Pons (tissue), 1 donor: ENCODE measurements at places on chromosomes 4 and X.

GRCh38 chr4:19429684-19430083 is 822.0 kb upstream of the SLIT2 start:
- DNase-seq, result no peak

- DNase-seq, result no peak
These were observed 21.6 kb downstream of the PIGG start for GRCh38 chr4:520683-521023.

GRCh38 chr4:142846729-142847596 is 862 bp upstream of the INPP4B start:
- DNase-seq, result no peak

GRCh38 chr4:123974386-123975149 is 578.0 kb downstream of the SPRY1 start:
- no peak for DNase-seq

DNA sequence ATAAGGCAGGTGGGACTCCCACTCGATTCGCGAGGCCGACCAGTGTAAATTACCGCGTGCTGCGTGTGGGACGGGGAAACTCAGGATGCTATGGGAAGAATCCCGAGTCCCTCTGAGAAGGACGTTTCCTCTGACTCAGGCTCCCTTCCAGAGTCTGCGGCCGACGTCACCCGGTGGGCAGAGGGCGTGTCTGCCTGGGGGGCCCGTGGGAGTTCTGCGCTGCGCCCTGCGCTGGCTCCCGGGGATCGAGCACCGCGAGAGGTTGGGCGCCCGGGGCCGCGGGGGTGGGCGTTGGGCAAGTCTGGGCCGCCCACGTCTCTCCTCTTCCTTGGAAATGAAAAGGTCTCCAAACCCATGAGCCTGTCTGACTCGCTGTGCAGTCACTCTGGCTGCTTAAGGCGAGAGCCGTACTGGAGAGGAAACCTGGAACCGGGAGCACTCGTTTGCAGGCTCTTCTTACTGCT is 568 bp downstream of the NIPAL1 start:
- DNase-seq, result no peak

DNA sequence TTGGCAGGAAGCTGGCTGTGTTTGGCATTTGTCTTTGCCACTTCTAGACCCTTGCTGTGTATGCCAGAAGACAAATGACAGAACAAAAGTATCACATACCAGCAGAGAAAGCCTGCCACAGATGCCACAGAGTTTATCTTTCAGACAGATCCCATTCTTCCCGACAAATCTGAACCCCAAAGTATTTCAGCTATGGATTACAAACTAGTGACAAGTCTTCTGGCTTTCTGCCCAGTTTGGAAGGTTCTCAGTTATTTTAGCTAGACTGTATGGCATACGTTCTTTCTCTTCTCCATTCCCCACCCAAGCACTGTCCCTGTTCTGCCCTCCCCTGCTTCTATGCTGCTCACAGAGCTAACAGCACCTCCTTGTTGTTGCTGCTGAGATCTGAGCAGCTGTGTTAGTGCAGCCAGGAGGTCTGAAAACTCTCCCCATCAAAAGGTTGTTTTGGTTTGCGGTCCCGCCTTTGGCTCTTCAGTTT is 236.7 kb downstream of the FRAS1 start:
- DNase-seq, result no peak

GRCh38 chr4:151227731-151228130 is 49.2 kb upstream of the PRSS48 start:
- DNase-seq, result peak; percentile 92

DNA sequence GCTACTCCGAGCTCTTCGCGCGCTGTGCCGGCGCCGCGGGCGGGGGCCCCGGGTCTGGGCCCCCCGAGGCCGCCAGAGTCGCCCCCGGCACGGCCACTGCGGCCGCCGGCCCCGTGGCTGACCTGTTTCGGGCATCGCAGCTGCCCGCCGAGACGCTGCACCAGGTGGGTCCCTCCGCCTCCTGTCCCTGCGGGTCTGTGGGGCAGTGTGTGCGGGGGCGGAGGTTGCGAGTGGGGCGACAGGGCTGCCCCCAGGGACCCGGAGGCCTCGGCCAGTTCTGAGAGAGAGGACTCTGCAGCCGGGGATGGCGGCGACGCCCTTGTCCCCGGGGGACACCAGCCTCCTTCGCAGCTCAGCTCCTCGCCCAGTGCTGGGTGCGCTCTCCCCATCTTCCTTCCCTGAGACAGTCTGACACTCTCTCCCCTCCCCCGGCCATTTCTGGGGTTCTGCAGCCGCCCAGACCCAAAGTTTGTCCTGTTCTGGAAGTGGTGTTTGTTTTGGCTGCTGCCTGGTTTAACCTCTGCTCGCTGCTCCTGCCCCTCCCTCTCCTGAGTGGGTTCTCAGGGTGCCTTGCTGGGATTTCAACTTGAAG is 609 bp downstream of the REPS2 start:
- no peak for DNase-seq

- DNase-seq, result no peak
These were observed 46.9 kb downstream of the MTM1 start for GRCh38 chrX:150615356-150615755.

DNA sequence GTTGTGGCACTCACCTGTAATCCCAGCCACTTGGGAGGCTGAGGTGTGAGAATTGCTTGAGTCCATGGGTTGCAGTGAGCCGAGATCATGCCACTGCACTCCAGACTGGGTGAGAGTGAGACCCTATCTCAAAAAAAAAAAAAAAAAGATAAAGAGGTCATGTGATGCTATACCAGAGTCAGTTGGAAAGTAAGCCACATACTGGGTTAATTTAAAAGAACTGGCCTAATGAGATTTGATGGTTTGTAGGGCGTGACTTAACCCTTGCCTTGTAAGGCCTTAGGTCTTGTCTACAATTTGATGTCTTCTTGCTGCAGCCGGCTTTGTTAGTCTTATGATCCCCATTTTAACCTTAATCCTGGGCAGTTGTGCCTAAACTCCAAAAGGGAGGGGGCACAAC is 5.2 kb downstream of the MGST2 start:
- no peak for DNase-seq

DNA sequence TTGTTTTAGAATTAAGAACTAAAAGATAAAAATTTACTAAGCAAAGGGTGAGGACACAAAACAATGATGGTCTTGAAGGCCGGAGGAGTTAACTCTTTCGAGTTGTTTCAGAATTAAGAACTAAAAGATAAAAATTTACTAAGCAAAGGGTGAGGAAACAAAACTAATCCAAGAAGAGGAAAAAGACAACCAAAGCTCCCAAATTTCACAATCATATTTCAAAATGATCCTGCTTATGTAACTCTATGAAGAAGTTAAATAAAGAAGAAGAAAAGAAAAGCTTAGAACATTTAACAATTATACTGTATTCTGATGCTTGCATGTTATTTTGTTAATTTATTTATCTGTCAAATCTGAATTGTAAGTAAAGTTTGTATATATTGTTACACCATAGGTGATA is 154.8 kb upstream of the SLIT2 start:
- no peak for DNase-seq

DNA sequence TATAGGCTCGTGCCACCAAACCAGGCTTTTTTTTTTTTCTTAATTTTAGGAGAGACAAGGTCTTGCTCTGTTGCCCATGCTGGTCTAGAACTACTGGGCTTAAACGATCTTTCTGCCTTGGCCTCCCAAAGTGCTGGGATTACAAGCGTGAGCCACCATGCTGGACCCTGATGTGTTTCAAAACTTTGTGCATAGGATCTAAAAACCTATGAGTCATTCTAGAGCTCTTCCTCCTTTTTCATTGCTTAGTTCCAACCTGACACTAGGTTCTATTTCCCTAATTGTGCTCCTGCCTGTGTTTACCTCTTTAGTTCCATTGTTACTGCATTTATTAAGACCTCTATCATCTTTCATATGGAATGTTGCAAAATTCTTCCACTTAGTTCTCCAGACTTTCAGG is 57.3 kb downstream of the HPGD start:
- DNase-seq, result no peak

DNA sequence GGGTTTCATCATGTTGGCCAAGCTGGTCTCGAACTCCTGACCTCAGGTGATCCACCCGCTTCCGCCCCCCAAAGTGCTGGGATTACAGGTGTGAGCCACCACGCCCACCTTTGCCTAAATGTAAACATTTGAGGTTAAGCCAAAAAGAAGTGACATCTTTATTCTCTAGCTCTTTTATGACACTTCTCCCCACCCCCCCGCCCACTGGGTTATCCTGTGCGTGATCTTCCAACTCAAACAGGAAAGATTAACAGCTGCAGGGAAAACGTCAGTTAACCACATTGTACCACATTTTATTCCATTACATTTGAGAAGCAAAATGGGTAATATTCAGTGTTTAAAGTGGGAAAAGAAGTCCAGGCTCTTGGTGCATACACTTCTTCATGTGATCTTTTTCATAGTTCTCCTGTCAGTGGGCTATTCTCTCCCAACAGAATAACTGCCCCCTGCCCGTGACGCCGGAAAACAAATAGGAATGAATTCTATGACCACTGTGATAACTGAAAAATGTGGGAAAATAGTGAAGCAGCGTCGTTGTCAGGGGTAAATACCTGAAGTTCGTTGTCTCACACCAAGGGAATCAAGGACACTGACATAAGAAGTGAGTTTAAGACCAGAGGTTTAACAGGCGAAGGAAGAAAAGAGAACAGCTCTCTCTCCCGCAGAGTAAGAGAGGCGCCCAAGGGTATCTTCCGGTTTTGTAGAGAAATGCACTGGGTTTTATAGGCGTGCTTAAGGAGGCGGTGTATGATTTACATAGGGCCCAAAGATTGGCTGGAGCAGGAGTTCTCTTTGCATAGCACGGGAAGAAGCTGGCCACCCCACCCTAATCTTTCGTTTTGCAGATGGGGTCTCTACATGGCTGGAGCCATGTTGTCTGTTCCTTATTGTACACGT is 9.7 kb upstream of the SRD5A3 start:
- no peak for DNase-seq

DNA sequence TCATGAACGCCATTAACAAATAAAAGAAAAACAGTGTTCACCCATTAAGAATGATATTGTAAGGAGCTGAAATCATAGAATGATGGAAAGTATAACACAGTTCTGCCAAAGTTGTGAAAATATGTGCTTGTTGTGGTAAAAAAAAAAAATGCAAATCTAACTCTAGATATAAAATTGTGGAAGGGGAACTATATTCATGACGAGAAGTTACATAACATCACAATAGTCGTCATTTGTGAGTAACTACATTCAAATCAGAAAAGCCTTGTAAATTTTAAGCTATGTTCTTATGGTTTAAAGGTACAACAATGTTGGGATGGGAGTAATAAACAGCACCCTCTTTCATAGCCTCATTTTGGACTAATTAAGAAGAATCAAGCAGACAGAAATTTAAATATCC is 57.6 kb upstream of the PRDM8 start:
- DNase-seq, result no peak

DNA sequence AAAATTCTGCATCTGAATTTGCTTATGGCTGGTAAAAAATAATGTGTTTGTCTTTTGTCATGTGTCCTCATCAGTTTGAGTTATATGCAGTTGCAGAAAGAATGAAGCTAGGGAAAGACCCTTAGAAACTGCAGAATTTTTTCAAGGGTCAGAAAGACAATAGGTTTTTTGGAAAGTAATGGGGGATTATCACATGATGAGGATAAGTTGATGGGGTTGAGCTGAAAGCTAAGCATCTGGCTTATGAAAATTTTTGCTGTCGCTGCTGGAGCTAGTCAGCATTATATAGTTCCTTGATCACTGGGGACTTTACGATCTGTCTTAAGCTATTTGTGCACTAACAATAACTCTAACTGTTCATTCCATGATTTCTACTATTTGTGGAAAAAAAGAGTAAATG is 331.7 kb downstream of the PPARGC1A start:
- no peak for DNase-seq

DNA sequence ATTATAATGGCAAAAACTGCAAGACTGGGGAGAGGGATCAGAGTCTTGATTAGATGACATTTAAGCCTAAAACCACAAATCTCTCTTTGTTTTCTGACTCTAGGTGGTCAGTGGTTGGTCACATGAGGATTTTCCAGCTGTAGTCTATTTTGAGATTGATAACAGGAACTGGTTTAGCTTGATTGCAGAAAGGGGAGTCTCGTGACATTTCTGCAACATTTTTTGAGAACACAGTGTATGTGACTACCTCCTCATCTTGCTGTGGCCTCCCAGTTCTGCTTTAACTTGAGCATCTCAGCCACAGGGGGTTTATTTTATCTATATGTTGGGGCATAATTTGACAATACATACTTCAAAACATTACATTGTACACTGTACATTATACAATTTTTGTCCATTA is 726.4 kb upstream of the MAGEB2 start:
- DNase-seq, result no peak

- DNase-seq, result no peak
These were observed 29.4 kb upstream of the TMSB4X start for GRCh38 chrX:12945494-12945893.

DNA sequence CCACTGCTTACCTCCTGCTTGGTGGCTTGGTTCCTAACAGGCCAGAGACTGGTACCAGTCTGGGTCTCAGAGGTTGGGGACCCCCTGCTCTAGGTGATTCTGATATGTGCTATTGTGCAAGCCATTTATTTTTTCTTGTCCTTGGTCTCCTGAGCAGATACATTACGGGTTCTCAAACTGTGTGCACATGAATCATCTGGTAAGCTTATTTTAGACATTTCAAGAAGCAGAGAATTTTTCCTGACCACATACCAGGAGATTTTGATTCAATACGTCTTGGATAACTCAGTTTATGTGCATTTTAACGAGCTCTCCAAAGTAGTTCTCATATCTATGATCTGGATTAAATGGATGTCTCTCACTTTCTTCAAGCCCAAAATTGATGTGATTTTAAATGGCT is 77.2 kb downstream of the FHIP1A start:
- DNase-seq, result no peak

DNA sequence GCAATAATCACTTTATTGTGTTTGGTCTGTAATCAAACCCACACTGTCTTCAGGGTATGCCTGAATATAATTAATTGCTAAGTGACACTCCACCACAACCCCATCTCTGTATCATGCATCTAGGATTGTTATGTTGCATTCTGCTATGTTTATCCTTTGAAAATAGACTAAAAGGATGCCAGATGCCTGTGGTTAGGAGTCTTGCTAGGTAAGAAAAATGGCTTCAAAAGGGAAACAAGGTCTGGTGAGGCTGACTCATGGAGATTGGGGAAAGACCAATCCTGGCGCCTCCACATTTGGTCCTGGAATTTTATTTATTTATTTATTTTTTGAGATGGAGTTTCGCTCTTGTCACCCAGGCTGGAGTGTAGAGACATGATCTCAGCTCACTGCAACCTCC is 360.5 kb upstream of the SLC7A11 start:
- DNase-seq, result no peak

DNA sequence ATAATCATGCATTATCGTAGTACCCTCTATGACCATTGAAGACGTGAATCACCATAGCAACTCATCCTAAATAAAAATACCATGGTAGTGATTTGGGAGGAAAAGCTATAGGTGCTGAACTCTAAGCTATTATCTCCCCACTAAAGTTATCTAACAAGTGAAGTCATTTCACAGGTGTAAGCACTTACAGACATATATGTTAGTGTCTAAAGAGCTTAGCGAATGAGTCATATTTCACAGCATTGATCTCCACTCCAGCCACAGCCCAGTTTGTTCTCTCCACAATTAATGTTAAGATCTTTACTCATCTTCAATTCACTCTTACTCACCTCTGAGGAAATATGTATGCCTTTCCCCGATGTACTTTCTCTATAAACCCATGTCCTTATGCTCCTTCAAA is 57.0 kb downstream of the DCAF8L1 start:
- DNase-seq, result no peak
